ENCODE measurements at places on chromosomes 12 and 14.

DNA sequence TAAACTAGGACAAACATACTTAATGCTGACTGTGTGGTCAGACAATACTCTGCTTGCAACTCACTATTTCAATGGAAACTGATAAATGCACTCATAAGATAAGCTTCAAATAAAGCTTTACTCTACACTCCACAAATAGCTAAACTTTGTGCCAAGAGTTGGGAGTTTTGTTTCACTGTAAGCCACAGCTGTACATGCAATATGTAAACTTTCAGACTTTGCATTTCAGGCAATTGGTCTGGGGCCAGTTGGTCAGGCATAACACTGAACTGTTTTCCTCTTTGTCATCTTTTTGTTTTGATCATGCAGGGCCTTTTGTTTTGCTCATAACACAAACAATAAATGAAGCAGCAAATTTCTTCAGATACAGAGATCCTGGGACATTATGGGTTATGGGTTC is 426.2 kb downstream of the IPO8 start:
- DNase-seq = no peak

DNA sequence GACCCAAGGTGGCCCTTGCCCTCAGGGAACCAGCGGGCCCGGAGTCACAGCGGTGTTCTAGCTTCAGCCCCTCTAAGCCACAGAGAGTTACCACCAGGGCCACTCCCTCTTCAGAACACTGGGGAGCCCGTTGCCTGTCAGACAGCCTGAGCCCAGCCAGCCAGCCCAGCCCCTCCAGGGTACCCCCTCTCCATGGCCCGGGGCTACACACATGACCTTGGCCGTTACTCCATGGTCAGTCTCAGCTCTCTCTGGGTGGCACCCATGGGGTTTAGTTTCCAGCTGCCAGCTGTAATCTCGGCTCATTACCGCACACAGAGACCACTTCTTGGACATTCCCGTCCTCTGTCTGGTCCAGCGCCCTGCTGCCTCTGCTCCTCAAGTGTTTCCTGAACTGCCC is 35.0 kb downstream of the PPP2R5C start:
- DNase-seq = no peak

DNA sequence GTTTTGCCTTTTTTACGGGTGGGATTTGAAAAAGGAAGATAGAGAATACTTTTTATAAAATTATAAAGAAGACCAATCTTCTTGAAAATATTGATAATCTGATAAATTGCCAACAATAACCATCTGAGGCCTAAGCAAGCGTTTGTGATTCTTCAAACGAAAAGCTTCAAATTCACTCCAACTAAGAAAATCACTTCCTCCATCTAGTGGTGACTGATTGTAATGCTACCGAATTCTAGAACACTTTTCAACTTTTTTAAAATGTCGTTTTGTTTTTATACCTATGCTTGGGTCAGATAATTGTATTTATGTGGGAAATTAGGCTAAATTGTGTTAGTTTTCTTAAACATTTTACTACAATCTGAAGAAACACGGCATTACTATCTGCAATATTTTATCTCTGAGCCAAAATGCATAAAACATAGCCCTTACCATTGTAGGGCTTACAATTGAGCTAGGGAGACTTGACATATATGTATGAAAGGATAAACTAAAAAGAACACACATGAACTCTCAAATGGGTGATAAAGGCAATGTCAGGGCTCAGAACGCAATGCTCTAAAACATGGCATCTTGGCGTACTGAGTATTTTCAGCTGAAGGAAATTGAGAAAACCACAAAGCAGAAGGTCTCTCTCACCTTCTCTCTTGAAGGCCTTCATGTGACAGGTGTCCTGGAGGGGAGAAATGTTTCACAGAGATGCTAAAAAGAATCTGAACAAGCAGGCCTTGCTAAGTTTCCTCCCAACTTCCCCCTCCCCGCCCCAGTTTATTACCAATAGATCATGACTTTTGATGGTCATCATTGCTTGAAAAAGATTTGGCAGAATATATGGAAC is 36.8 kb upstream of the G2E3 start:
- DNase-seq = peak; percentile 40

GRCh38 chr12:68786929-68787328 is 21.0 kb upstream of the MDM2 start:
- DNase-seq = no peak

DNA sequence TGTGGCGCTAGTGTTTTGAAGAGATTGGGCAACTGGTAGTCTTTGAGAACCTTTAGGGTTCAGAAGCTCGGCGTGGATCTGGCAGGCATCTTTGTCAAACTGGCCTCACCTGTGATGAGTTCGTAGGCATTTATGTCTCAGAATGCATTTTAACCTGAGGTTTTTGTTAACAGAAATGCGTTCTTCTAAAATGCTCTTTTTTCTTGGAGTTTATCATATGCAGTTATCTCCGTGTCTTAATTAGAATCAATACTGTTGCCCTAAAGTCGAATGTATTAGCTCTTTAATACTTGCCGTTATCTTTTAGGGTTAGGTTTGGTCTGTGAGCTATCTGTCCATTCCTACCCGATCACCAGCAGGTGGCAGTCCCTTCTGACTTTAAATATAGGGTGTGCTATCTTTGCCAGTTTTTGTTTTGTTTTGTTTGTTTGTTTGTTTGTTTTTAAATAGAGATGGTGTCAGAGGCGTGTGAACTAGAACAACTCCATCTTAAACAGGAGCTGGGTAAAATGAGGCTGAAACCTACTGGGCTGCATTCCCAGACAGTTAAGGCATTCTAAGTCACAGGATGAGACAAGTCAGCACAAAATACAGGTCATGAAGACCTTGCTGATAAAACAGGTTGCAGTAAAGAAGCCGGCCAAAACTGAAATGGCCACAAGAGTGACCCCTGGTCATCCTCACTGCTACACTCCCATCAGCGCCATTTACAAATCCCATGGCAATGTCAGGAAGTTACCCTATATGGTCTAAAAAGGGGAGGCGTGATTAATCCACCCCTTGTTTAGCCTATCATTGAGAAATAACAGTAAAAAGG is 1.4 kb downstream of the ATF1 start:
- DNase-seq = peak; percentile 33

DNA sequence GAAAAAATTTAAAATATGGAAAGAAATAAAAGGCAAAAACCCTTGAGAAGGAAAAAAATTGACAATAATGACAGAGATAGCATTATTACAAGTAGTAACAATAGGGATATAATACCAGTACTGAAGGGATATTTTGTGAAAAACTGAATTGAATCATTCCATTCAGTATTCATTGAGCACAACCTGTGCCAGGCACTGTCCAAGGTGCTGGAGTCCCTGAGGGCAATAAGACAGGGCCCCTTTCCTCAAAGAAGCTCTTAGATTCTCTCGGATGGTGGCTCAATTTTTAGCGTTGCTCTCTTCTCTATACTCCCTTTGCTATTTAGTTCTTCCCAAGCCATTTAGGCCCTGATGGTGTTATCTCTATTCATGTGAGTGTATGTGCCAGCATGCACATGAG is 34.3 kb upstream of the GAS2L3 start:
- DNase-seq = peak; percentile 24

- peak; percentile 66 for DNase-seq
Measured at GRCh38 chr12:51326698-51327439, 2.9 kb upstream of the BIN2 start.

GRCh38 chr12:96177013-96177412 is 17.2 kb upstream of the ELK3 start:
- peak; percentile 50 for DNase-seq

DNA sequence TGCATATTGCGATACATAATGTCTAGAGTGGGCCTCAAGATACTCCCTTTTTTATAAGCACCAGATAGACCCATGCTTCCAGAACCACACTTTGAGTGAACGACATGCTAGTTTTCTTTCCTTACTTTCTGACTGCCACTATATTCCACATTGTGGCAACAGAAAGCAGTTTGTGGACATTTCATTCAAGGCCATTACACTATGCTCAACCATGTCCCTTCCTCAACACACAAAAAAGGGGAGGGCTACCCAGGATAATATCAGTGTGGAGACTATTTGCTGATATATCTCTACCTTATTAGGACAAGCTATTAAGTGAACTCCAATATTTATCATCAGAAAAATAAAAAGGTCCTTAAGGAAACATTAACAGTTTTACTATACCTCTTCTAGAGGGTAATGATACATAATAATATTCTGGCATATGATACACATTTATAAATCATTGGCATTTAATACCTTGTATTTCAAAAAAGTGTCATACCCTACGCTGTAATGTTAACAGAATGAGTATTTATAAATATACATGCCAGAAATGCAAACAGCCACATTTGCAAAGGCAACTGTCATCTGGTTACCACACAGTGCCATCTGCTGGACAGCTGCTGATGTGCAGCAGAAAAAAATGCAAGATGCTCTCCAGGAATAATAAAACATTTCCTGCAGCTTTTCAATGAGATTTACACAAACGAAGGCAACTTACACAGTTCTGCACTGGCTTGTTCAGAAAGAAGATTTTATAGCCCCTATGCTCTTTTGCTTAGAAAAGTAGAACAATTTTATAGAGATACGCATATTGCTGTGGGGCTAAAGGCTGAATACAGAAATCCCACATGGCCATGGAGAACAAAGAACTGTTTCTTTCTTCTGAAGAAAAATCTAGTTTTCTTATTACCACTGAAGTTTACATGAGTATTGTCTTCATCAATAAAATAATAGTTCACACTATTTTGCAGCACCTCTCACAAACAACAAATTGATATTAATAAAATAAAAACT is 182.2 kb upstream of the GRIP1 start:
- DNase-seq = peak; percentile 57

All from fibroblast of upper back skin (primary cell).